WTC11 (cell line): ENCODE measurements at places on chromosomes 4 and X.

DNA sequence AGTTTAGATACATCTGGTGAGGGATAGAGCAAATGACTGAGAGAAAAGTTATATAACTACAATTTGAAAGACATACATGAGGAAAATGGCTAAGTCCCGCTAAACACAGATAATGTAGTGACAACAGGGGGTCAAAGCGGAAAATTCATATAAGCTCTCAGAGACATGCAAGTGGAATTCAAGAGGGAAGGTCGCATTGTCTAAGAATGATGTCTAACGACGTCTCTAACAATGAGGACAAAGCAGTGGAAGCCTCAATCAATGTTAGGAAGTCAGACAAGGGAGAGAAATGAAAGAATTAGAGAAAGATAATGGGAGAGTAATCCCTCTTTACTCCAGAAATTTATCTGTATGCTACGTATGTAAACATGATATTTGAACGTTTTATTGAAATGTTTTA is 113.4 kb downstream of the ANTXR2 start:
- no peak for DNase-seq

DNA sequence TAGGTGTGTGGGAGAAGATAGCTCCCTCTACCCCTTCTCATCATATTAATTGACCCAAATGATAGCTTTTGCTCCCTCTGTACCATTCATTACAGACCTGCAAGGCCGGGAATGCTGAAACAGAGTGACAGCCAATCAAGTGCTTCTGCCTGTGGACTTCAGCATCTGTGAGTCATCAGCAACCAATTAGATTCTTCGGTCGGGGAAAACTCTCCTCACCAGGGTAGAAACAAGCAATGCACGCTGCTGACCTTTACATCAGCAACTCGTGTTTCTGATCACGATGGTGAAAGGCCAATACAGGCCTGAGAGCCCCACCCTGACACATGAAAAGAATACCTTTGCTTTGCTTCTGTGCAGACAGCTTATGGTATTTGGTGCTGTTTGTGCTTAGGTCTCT is 347.2 kb upstream of the DDX53 start:
- DNase-seq, result peak; percentile 18

GRCh38 chrX:102712981-102713625 is 855 bp downstream of the GPRASP2 start:
- DNase-seq, result peak; percentile 35

DNA sequence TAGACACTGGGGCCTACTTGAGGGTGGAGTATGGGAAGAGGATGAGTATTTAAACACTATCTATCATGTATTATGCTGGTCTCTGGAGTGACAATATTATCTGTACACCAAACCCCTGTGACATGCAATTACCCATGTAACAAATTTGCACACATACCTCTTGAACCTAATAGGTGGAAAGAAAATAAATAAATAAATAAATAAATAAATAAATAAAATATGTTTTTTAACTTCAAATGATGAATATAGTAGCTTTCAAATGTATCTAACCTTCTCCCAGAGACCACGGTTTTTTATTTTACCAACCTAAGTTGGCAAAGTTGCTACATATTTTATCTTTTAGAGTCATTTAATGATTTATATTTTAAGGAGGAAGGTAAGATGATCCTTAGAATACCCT is 105.0 kb downstream of the TGIF2LX start:
- no peak for DNase-seq

DNA sequence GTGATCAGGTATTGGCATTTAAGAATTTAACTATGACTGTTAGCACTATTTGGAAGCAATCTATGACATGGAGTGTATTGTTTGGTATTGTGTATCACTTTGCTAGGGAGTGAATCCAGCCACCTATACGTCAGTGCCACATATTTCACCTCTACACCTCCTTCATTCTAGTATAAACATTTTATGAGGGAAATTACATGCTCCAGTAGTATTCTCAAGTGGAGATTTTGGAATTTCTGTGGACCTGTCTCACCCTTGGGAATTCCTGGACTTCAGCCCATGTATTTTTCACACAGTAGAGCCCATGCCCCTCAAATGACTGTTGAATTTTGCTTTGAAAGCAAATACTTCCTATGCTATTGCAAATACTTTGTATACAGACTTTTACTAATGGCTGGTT is 11.3 kb downstream of the BST1 start:
- no peak for DNase-seq

DNA sequence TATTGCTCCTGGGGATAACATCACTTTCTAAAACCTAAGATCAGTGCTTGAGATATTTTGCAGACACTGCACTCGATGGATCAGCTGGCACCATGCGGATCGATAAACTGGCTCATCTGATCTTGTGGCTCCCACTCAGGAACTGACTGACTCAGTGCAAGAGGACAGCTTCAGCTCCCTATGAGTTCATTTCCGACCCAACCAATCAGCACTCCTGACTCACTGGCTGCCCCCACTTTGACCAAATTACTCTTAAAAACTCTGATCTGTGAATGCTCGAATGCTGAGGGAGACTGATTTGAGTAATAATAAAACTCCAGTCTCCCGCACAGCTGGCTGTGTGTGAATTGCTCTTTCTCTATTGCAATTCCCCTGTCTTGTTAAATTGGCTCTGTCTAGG is 110.1 kb downstream of the ANAPC4 start:
- DNase-seq, result no peak
